Stimulated activated CD8-positive, alpha-beta memory T cell treated with anti-CD3 and anti-CD28 coated beads, Interleukin-7, amount 100 ng/mL, for 24 hours (primary cell): ENCODE measurements at places on chromosomes 1 and 21.
A peak's percentile ranks its signal among the peaks of the same experiment; 100 is the strongest.

- DNase-seq: no peak
Observed at GRCh38 chr1:12473596-12474362, 144.2 kb downstream of the DHRS3 start.

DNA sequence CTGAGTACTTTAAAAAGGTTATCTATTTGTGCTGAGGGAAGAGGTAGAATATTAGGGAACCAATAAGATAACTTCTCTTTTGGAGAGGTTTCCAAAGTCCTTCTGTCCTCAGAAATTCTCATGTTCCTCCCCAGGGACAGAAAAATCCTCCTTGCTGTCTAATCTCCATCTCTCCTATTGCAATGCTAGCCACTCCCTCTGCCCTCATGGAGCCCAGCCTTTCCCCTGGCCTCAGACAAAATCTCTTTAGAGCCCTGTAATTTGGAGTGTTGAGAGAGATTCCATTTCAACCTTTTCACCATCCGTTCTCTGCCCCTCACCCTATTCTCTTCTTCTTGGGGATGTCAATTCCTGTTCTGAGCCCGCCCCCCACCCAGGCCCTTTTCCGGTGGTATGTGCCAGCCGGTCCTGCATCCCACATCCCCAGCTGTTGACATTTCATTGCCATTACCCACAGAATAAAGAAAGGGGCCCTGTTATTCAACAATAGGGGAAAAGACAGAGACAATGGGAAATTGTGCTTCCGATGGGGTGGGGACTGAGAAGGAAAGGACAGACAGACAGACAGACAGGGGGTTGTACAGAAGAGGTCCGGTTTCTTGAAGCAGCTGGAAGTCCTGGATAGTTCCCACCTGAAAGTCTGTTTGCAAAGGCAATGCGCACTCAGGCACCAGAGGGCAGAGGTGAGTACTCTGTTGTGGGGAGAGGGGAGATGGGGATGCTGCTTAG lies at the start of gene HAPLN2:
Gene HAPLN2, plus strand, starts transcription at position 563 of the 729 bp plus-strand sequence. CDS start 4,076 bp downstream, outside the sequence.
- no peak for DNase-seq

DNA sequence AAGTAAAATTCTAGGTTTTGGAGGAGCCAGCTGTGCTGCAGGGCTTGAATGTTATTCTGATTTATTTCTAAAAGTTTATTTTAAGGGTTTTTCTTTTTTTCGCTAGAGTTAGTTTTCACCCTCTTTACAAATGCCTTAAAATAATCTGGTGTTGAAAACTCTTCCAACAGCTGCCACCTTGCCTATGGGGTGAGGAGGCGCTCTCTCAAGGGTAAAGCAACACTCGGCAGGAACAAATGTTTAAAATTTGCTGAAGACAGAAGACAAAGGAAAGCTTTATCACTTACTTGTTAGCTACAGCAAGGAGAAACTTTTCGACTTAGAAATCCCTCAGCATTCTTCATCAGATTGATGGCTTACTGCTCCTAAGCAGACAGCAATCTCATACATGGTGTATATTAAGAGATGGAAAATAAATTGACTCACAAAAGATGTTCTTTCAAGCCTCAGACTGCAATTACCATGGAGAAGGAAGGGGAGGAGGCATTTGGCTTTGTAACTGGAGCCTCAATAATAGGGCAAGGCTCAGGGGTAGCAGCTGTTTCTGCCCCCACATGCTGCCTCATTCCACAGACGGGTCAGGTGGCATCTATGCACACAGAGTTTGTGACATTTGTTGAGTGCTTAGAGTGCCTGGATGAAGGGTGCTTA lies 79.8 kb upstream of the RALGPS2 start:
- no peak for DNase-seq

- DNase-seq: no peak
Observed at GRCh38 chr21:29148530-29148929, 18.1 kb downstream of the MAP3K7CL start.

DNA sequence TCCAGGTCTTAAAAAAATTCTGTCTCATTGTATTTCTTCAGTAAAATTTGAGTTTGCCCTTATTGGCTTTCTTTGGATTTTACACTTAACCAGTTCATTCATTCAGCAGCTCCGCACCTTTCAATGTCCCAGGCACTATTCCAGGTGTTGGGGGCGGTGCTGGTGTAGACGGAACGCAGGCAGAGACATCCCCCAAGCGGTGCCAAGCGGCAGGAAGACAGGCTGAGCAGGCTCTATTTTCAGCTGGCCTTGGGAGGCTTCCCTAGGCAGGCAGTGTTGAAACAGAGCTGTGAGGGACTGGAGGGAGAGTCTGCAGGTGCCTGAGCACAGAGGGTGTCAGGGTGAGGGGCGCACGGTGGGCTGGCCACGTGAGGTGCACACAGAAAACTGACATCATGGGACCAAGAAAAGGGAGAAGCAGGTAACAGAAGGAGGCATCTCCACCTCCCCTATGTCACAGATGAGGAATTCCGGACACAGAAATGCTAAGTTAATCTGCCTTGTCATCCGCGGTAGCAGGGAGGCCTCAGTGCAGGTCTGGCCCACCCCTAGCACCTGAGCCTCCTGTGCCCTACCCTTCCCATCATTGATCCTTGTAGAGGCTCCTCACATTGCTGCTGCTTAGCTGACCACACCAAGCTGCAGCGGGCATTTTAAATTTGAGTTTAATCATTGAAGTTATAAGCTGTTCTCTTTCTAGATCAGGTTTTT lies 40.8 kb downstream of the SLC37A1 start:
- DNase-seq: no peak

DNA sequence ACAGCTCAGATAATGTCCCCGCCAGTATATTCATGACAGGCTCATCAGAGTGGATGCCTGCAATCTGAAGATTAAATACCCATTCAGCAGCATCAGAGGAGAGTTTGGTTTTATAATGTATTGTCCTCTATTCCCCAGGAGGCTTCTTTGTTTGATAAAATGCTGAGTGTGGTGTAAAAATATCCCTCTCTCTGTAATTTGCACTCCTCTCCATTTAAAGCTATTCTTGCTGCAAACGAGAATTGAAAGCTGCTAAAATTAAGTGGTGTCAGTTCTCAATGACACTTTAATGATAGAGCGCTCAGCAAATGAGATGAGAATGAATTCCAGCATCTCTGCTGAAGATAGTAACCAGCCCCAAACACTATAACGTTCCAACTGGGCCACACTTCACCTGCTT lies 205.7 kb upstream of the RRP15 start:
- DNase-seq: no peak

DNA sequence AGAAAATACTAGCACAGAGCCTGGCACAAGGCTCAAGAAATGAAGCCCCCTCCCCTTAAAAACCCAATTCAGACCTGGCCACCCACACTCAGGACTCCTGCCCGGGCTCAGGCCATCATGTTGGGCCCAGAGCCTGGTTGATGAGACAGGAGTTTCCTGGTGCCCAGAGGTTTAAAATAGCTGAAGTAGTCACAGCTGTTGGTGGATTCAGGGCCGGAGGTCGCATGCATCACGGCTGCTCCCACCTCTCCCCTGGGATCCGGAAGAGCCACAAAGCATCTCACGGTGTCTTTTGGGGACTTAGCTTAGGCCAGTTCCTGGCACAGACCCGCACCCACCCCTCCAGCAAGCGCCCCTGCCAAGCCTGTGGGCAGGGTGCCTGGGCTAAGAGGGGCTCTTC lies 2.6 kb upstream of the PADI2 start:
- DNase-seq: no peak

GRCh38 chr1:206847337-206847834 lies 18.0 kb upstream of the IL20 start:
- no peak for DNase-seq

GRCh38 chr1:88188038-88188437 lies 496.0 kb upstream of the PKN2 start:
- no peak for DNase-seq

DNA sequence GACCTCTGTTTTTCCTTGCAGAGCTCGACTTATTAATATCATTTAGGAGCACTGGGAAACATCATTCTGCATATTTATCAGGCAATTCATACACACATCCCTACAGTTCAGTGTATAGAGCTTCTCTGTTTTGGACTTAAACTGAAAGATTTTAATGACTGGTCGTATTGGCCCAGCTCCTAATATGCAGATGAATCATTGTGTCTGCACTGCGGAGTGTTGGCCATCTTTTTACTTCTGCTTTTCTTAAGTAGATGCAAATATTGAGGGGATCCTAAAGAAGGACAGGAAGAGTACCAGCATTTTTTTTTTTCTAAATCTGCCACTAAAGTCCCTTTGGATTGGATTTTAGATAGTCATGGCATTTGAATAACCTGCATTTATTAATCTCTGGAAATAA lies 154.8 kb downstream of the BACH1 start:
- no peak for DNase-seq

- no peak for DNase-seq
Observed at GRCh38 chr1:223776826-223777454, 64.6 kb downstream of the CAPN2 start.

GRCh38 chr1:13829152-13829769 lies 129.3 kb downstream of the PRDM2 start:
- DNase-seq: no peak

DNA sequence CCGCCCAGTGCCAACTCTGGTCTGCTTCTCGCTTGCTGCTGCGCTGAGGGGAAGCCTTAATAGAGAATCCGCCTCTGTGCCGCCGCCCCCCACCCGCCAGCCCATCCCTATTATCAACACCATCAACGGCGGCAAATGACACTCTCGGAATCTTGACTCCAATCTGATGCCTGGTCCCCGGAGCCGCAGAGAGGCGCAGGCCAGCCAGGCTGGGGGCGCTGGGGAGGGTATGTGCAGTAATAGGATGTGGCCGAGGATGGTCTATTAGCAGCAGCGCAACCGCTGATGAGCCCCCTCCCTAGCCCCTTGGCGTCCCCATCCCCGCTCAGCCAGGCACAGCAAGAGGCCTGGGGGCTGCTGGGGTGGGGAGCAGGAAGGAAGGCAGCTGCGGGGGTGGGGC lies 15.1 kb upstream of the DMBX1 start:
- DNase-seq: no peak

GRCh38 chr1:96978901-96979300 lies 257.3 kb downstream of the PTBP2 start:
- no peak for DNase-seq

GRCh38 chr1:227077783-227078182 lies 137.7 kb downstream of the COQ8A start:
- no peak for DNase-seq

GRCh38 chr1:151418081-151418480 lies 18.7 kb downstream of the PSMB4 start:
- no peak for DNase-seq

DNA sequence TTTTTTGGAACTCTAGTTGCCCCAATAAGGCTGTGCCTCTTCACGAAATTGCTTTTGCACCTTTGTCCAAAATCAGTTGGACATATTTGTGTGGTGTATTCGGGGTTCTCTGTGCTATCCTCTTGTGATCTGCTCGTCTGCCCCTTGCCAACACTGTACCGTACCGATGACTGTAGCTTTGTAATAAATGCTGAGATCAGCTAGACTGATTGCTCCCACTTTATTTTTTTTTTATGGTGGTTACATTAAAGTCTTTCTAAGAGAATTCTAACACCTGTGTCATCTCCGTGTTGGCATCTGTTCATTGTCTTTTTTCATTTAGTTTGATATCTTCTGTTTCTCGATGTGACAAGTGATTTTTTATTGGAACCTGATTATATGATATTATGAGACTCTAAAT lies 94.1 kb downstream of the ADARB1 start:
- no peak for DNase-seq

GRCh38 chr1:172902861-172903381 lies 147.8 kb downstream of the TNFSF18 start:
- DNase-seq: no peak

DNA sequence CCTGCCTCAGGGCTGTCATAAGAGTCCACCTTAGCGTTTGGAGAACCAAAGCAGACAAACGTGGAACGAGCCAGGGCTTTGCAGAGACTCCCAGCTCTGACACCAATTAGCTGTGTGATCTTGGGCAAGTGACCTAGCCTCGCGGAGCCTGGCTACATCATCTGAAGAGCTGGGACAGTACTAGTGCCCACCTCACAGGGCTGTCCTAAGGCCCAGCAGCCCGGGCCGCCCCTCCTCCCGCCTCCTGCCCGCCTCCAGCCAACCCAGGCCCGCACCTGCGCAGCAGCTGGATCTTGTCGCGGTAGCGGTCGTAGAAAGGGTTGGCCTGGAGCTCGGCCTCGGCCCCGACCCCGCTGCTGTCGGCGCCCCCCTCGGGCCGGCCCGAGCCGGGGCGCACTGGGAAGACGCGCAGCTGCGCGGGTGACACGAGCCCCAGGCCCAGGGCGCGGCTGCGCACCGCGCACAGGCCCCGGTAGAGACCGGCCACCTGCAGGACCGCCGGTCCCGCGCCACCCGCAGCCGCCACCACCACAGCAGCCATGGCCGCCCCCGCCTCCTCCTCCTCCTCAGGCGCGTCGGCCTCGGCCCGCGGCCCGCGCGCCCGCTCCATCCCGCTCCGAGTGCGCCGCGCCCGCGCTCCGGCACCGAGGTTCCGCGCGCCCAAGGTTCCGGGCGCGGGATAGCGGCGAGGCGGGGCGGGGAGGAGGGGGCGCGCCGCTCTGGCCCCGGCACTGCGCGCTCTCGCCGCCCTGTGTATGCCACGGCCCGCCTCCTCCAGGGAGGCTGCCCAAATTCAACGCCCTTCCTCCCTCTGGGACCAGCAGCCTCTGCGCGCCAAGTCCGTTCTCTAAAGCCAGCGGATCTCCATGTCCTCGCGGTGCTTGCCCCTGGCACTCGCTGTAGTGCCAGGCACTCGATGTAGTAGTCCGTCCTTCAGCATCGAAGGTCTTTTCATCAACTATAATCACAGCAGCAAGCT lies at the start of gene ATPAF1:
Gene ATPAF1, minus strand, starts transcription at position 583 of the 979 bp plus-strand sequence. Its CDS starts 42 bp downstream, at position 541.
- peak; percentile 21 for DNase-seq

DNA sequence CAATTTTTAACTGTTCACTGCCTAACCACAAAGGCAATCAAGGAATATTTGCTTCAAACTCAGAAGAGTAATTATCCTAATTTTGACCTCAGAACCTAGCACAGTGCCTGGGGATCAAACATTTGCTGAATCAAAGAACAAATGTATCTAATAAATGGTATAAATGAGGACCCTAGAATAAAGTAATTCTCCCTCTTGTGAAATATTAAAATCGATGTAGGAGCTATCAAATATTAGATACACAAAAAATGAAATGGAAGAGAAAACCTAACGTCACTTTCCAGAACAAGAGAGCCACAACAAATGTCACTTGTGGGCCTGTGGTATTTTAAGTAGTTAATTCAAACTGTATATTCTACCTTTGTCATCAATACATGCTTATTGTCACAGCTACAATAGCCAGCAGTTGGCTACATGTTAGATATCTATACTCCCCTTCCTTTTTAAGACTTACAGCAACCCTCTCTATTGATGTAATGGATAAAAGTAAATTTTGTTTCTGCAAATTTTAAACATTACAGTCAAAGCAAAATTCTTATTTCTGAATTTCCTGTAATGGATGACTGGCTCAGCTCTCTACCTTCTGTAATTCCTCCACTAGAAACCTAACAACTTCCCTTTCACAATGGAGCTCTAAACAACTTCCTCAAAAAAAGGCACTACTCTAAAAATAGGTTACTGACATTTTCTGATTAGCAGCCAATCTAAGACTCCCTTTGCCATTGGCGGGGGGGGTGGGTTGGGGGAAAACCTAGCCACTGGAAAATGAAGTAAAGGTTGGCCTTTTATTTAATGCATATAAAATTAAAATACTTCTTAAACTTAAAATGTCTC lies 37.6 kb downstream of the PUM1 start:
- no peak for DNase-seq
